ENCODE measurements at places on chromosomes 13 and 19.

GRCh38 chr19:19490214-19490968 lies 25.0 kb downstream of the TSSK6 start:
- peak; percentile 23 for DNase-seq

DNA sequence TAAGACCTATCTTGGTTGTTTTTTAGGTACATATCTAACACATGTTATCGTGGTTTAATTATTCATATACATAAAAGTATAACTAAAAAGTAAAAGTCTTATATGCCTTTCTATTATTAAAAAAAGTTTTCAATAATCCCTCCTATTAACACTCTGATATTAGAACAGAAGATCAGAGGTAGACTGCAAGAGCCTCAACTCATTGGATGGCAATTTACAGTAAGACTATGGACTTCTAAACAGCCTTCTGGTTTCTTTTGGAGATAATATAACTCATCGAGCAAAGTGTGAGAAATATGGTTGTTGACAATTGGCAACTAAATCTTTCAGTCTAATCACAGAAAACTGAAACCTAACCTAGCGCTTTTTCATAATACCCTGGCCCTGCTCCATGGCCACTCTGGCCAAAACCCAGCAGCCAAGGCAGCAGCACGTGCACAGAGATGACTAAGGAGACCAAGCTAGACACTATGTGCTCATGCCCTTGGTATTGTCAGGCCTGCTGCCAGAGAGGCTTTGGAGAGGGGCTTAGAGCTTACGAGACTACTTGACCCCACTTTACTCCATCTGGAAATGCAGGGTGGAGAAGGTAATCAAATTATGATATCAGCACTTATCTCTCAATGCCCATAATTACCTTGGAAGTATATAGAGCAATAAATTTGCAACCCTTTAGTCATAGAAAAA lies 40.6 kb upstream of the EEF1AKMT1 start:
- DNase-seq, result peak; percentile 41

- no peak for DNase-seq
These were observed 34.3 kb upstream of the IL17D start for GRCh38 chr13:20669162-20669561.

DNA sequence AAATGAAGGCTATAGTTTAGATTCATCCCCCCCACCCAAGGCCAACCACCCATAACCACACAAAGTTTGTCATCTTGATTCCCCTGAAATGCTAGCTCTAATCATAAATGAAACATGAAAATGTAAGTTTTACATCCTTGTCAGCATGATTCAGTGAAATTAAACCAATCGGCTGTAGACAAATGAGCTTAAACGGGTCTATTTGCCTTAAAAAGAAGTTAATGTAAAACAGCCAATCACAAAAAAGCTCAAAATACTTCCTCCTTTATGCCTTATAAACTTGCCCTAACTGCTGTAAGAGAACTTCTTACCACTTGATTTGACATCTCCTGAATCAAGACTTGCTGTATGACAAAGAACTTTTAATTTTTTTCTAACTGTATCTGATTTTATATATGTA lies 34.5 kb upstream of the MRI1 start:
- DNase-seq, result no peak

GRCh38 chr13:41609828-41610227 lies 152.5 kb downstream of the RGCC start:
- DNase-seq, result no peak

DNA sequence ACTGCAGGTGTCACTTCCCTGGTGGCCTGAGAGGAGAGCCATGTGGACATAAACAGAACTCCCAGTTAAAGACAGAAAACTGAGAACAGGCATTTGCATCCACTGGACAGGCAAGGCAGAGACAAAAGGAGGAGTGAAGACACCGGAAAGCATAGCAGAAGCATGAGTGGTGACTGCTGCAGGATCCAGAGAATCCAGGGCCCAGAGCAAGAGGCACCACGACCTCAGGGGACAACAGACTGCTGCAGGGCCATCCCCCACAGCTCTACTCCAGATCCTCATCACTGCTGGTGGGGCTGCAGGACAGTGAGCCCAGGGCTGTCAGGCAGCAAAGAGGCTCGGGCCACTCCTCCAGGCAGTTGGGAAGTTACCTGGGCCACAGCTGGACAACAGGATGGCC lies 14.5 kb upstream of the ISYNA1 start:
- no peak for DNase-seq

DNA sequence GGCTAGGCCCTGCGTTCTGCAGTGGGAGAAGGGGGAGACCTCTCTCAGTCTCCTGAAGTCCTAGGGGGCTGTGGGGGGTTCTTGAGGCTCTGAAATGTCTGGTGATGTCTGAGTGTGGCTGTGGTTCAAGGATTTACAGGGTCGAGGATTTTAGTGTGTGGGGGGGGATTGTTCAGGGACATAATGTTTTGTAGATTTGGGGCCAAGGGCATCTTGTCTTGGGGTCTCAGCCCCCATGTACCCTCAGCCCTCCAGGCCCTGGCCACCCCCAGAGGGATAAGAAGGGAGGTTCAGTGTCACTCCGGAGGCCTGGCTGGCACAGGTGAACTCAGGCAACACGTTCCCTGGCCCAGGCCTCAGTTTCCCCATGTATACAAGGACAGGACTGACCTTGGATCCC lies 2.4 kb upstream of the APC2 start:
- DNase-seq, result no peak

- no peak for DNase-seq
These were observed 31.3 kb downstream of the CYP4F22 start for GRCh38 chr19:15539638-15540037.

DNA sequence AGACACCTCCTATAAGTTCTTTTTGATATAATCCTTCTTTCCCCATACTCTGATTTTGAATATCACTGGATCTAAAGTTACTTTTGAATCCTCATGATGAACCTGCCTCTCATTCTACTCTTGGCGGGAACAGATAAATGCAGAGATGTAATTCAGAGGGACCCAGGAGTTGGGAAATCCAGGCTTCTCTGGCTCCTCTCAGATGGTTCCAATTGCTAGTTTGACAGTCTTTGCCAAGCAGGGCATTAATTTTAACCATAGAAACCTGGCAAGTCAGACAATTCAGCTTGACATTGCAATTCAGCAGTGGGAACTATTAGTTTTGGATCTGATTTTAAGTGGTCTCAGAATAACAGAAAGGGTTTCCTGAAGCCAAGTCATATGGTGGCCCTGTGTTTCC lies 67.3 kb upstream of the KLF12 start:
- no peak for DNase-seq

DNA sequence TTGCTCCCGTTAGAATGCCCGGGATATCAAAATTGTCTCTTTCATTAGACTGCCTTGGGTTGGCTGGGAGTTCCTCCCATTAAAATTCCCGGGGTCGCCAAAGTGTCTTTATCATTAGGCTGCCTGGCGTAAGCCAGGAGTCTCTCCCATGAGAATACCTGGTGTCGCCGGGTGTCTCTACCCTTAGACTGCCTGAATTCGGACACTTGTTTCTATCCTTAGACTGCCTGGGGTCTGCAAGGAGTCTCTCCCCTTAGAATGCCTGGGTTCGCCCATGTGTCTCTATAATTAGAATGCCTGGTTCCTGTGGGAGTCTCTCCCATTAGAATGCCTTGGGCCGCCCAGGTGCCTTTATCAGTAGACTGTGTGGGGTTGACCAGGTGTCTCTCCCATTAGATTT lies 1538.2 kb downstream of the UQCRFS1 start:
- no peak for DNase-seq

DNA sequence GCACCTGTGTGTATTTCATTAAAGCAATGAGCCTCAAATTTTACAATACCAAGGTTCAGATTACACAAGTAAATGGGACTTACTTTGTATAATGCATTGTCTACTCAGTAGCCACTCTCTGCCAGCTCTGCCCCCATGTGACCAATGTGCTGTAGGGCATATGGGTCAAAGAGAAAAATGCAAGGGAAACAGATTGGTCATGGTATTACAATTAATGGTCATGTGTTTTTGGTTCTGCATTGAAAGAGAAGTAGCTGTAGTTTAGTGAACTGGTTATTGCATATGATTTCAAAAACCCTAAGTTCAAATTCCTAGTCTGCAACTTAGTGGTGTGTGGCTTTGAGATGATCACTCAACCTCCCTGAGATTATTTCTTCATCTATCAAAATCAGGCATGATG lies 545.4 kb downstream of the SUCLA2 start:
- no peak for DNase-seq

GRCh38 chr19:56066152-56067023 lies 54.7 kb downstream of the ZNF787 start:
- peak; percentile 37 for DNase-seq

- DNase-seq, result peak; percentile 65
These were observed 1003.7 kb downstream of the SLITRK1 start for GRCh38 chr13:82878536-82878935.

DNA sequence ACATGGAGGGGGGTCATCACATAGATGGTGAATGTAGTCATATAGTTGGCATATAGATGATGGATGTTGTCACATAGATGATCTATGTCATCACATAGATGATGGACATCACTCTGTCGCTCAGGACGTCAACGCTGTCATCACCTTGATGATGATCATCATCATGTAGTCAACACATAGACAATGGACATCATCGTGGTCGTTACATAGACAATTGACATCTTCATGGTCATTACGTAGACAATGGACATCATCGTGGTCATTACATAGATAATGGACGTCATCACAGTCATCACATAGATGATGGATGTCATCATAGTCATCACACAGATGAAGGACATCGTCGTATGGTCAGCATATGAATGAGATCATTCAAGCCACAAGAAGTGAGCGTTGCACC lies 28.6 kb upstream of the SLC15A1 start:
- no peak for DNase-seq

- no peak for DNase-seq
These were observed 16.6 kb upstream of the USP12 start for GRCh38 chr13:27188239-27188638.

DNA sequence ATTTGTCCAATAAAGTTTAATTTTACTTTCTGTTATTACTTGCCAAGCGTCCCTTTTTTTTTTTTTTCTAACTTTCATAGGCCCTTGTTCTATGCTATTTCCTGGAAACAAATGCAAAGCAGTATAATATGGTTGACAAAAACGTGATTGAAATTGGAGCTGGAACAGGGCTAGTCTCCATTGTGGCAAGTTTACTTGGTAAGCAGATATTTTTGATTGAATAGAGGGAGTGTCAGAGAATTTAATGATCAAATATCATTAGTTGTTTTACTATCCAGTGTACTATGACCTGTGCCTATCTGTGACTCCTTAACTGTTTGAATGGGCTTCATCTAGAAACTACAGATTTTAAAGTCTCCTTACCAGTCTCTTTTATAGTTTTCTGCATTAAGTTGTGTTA lies 46.7 kb downstream of the ERCC5 start:
- no peak for DNase-seq

- no peak for DNase-seq
These were observed 71.6 kb upstream of the TEX29 start for GRCh38 chr13:111248822-111249221.

DNA sequence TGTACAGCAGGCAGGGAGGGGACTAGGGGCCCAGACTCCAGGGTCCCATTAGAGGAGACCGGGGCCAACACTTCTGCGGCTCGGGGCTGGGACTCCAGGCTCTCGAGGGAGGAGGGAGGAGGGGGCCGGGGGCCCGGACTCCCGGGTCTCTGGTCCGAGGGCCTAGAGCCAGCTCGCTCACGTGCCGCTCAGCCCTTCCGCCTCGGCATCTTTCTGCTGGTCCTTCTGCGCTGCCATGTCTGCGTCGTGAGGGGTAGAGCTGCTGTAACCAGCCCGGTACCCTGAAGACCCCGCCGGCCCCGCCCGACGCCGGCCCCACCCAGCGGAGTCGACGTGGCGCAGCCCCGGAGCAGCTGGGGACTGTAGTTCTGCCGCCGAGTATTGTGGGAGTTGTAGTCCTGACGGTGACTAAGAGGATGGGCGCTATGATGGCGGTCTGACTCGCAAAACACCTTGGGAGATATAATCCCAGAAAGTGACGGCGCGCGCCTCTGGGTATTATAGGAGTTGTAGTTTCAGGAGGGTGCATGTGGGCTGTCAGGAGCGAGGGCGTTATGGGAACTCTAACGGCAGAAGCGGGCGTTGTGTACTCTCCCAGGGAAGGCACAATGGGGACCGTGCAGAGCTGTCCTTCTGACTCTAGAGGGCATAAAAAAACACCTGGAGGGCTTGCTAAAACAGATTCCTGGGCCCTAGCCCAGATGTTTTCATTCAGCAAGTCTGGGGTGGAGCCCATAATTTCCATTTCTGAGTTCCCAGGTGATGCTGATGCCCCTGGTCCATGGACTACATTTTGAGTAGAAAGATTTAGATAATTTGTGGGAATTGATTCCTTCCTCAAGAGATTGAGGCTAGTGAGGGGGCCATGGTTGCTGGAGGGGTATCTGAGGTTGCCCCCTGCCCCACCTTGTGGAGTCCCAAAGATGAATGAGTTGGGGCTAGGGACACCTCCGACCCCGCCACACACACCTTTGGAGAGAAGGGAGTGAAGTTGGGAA lies at the start of gene RABAC1:
RABAC1 (minus strand) TSS at position 266 of the 998 bp plus-strand sequence; CDS start at position 237, 29 bp downstream.
- DNase-seq, result peak; percentile 86

DNA sequence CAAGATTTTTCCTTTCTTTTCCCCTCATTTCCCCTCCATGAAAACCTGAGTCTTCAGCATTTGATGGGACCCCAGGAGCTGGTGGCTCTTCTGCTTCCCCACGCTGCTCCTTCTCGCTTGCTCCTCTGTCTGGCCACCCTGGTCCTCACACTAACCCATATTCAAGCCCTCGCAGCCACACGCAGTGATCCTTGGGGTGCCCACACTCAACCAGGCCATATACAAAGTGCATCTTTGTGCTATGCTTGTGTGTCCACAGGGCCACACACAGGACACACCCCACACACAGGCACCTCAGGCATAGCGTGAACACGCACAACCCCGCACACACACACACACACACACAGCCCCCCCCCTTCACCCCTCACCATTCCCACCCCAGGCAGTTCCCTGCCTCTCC lies 132.1 kb downstream of the URI1 start:
- no peak for DNase-seq

GRCh38 chr13:77678691-77679235 lies 18.7 kb upstream of the SLAIN1 start:
- no peak for DNase-seq

GRCh38 chr19:10238172-10238783 lies 7.1 kb upstream of the S1PR2 start:
- peak; percentile 94 for DNase-seq

DNA sequence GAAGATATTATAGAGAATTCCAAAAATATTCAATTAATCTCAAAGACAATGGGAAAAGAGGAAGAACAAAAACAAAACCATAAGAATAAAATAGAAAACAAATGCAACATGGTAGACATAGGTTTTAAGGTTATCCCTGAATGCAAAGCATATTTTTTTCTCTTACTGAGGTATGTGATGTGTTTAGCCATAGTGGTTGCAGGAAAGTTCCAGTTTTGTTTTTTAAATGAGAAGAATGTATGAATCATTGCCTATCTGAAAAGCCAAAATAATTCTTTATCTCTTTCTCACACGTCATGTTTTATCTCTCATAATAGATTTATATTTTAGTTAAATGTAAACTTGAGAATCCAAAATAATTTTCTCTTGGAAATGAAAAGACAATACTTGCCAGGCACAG lies 2591.7 kb upstream of the PCDH20 start:
- DNase-seq, result no peak

GRCh38 chr19:1411255-1412191 lies 4.1 kb downstream of the DAZAP1 start:
- no peak for DNase-seq

GRCh38 chr19:1154731-1155351 lies 19.2 kb downstream of the SBNO2 start:
- DNase-seq, result no peak

Data from SHP77 treated with DMSO at 0.1 percent for 48 hours (cell line).